Posterior vena cava (tissue), 2 donors: ENCODE measurements at places on chromosomes 4 and X.

DNA sequence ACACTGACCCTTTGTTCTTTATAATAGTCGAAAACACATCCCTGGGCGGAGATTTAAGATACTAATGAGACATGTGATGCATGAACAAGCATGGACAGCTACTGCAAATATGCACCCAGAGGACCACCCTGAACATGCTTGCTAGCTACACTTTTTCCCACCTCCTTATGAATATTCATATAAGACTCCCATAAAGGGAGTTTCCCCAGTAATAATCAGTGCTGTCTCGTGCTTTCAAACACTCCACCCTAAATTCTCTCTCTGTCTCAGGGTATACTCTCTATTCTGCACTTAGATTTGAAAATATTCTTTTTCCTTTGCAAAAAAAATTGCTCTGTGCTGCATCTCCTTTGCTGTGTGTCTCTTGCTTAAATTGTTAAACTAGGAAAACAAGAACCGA lies 64.4 kb upstream of the CT45A1 start:
- DNase-seq = no peak

GRCh38 chr4:24315056-24315455 lies 269.3 kb downstream of the DHX15 start:
- no peak for DNase-seq

DNA sequence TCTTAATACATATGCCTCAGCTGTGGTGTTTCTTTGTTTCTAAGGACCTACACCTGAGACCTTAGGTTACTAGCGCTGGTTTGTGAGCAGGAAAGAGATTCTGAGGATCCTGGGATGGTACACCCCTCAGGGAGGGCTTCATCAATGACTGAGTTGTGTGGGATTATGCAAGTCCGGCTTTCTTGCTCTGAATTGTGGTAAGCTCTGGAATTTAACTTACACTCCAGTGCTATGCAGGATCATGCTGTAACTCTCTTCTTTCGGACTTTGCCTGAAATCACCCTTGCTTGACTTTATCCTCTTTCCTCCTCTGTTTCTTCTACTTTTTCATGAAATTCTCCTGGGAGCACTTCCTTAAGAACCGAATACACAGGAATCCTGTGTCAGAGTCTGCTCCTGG lies 431.5 kb upstream of the BOD1L1 start:
- no peak for DNase-seq

DNA sequence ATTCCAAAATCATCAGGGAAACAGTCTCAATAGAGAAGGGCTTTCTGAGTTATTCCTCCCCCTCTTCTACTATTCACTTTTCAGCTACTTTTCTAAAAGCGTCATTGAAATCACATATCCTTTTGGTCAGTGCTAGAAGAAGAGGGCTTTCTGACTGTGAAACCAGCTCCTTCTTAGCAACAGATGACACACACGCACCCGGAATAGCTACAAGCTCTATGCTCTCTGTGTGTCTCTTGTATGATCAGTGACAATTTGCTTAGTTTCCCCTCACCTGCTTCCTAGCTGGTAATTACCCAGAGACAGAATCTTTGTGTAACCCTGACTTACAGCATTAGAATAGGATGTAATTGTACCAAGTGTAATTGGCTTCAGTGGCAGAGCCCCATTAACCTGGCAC lies 268.1 kb upstream of the SLITRK2 start:
- DNase-seq = no peak

- DNase-seq = no peak
Observed at GRCh38 chr4:148270630-148271029, 171.6 kb downstream of the NR3C2 start.

DNA sequence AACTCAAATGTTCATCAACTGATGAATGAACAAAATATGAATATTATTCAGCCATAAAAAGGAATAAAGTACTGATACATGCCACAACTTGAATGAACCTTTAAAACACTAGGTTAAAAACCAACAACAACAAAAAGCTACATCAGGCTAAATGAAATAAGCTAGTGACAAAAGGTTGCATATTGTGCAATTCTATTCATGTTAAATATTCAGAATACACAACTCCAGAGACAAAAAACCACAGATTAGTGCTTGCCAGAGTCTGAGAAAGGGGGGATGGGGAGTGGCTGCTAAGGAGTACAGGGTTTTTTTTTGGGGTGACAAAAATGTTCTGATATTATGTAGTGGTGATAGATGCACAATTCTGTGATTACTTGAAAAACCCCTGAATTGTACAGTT lies 58.5 kb downstream of the HAUS3 start:
- no peak for DNase-seq

DNA sequence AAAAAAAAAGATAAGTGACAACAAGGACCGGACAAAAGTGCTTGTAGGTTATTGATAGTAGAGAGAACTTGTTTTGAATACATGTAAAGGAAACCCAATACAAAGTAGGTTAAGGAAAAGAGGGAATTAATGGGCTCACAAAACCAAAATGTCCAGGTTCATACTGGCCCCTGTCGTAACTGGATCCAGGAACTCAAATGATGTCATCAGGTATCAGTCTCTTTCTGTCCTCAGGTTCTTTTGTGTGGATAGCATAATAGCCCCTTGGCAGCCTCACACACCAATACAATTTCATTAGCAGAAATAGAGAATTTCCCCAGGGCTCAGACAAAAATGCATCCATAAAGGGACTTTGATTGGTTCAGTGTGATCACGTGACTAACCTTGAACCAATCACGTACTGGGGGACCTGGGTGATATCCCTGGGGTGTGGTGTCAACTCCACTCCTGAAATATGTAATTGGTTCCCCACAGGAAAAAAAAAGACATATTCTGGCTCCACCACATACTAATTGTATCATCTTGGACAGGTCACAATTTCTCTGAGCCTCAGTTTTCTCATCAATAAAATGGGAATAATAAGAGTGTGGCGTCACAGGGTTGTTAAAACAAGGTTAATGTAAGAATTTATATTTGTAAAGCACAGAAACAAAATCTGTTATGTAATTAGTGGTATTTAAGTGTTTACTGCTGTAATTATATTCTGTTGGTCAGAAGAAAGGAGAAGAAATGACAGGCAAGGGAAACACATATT lies 174.8 kb downstream of the PDGFRA start:
- DNase-seq = no peak

DNA sequence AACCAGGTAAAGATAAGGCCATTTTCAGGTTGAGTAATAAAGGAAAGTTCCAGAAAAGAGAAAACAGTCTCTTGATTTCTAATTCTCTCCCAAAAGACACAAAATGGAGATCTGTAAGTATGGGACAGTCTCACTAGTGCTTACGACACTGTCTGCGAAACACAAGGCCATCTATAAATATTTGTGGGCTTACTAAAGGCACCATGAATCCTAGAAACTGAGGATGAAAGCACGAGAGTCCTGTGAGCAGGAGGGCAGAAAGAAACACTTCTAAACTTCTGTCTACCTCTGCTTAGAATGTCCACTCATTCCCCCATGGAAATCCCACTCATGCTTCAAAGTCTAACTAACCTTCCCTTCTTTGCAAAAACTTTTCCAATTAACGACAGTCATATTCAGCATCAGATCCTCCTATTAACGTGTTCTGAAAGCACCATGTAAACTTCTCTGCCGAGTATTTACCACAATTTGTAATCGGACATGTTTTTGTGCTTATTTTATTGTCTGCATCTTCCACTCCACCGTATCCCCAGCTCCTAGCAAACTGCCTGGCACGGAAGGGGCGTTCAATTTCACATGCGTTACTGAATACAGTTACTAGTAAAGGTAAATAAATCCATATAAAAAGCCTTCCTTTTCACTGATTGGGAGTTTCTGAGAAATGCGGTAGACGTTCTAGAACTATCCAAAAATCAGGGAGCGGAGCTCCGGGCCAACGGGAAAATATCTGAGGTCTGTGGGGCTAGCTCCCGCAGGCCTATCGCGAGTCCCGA lies 665 bp downstream of the PSMD10 start:
- no peak for DNase-seq

DNA sequence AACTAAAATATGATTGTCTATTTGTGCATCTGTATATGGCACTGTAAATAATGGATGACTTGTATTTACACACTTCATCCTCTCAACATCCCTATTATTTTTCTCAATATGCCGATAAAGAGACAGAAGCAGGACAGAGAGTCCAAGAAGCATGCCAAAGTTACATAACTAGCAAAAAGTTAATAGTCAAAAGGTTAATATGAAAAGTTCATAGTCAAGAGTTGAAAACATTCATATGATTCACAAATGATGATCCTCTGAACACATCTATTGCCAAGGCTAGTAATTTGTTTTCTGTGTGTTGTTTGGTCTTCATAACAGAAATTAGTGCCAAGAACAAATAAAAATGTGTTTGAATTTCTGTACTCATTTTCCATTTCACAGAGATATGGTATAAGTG lies 231.0 kb downstream of the ADAMTS3 start:
- no peak for DNase-seq
